Osteoblast (primary cell): ENCODE measurements at places on chromosomes 11 and 22. TPM values are rescaled to one million over a fixed set of nuclear protein-coding genes. Genes with fewer than 3 reads are reported as not detected.
A peak's percentile ranks its signal among the peaks of the same experiment; 100 is the strongest.

GRCh38 chr11:8338138-8338537 is 74.5 kb upstream of the LMO1 start:
- no peak overlapping the region for H3K4me3 ChIP-seq
- no peaks in the 10 kb centered on the region for H3K4me1 ChIP-seq
- H3K27me3 ChIP-seq = peaks cover 6% of the 10 kb centered on the region
- no peaks in the 10 kb centered on the region for H3K36me3 ChIP-seq
- DNase-seq = peak; percentile 93

DNA sequence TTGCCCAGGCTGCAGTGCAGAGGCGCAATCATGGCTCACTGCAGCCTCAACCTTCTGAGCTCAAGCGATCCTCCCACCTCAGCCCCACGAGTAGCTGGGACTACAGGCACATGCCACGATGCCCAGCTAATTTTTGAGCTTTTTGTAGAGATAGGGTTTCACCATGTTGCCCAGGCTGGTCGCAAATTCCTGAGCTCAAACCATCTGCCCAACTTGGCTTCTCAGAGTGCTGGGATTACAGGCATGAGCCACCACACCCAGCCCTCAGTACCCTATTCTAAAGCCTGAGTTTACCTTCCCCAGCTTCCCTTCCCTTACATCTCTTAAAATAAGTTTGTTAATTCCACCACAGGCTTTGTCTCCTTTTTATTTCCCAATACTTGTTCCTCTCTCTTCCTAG is 59.1 kb downstream of the AMBRA1 start:
- H3K4me1 ChIP-seq = no peaks in the 10 kb centered on the region
- H3K27me3 ChIP-seq = no peaks in the 10 kb centered on the region
- H3K4me3 ChIP-seq = no peak overlapping the region

The SLC1A2 gene
- 0.72 and 1.5 TPM in 2 replicates for total RNA-seq

DNA sequence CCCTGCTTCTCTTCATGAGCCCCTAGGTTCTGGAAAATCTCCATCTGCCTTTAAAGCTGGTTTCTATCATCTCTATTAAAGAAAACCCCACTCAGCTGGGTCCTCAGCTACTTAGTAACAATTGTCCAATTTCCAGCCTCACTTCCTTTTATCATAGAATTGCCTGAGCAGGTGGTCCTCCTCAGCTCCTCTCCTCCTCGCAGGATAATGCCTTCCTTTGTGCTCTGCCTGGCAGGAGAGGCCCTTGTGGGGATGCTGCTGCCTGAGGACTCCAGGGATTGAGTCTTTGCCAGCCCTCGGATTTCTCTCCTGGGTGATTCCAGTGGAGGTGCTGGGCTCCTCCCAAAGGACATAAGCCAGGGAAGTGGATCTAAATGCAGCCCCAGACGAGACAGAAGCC is 448.3 kb downstream of the INSC start:
- no peak overlapping the region for H3K4me3 ChIP-seq
- no peak overlapping the region for H3K27ac ChIP-seq
- H3K4me1 ChIP-seq = no peaks in the 10 kb centered on the region
- H3K36me3 ChIP-seq = no peaks in the 10 kb centered on the region
- H3K27me3 ChIP-seq = no peaks in the 10 kb centered on the region
- DNase-seq = no peak

The MYRF gene
- 0.29 and 0.36 TPM in 2 replicates for total RNA-seq
